ENCODE measurements at places on chromosomes 2 and 18. TPM values are rescaled to one million over a fixed set of nuclear protein-coding genes. Genes with fewer than 3 reads are reported as not detected.

- no peak for DNase-seq
Measured at GRCh38 chr2:5695654-5696403, 3.6 kb downstream of the SOX11 start.

GRCh38 chr2:101675512-101675911 is 22.0 kb upstream of the MAP4K4 start:
- DNase-seq, result no peak

GRCh38 chr2:173676647-173677046 is 288.5 kb downstream of the SP3 start:
- DNase-seq, result no peak

- no peak for DNase-seq
Measured at GRCh38 chr2:139156730-139157129, 376.5 kb upstream of the NXPH2 start.

- no peak for DNase-seq
Measured at GRCh38 chr18:36186461-36187192, 670 bp upstream of the MOCOS start.

- no peak for DNase-seq
Measured at GRCh38 chr2:42048299-42049220, 739 bp downstream of the PKDCC start.

DNA sequence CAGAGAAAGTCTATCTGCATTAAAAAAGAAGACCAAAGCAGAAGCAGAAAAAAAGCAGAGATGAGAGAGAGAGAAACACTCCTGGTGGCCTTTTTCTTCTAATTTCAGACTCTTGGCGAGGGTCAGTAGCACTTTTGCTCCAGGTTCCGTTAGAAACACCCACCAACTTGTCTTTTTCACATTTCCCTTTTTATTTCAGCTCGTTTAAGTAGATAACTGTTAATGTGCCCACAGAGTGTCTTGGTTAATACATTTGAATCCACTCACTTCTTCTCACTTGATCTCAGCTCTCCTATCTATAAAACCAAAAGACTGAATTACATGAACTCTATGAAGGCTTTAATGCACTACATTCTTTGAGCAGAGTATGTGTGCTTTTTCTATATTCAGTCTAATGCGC is 63.1 kb downstream of the AAK1 start:
- no peak for DNase-seq

DNA sequence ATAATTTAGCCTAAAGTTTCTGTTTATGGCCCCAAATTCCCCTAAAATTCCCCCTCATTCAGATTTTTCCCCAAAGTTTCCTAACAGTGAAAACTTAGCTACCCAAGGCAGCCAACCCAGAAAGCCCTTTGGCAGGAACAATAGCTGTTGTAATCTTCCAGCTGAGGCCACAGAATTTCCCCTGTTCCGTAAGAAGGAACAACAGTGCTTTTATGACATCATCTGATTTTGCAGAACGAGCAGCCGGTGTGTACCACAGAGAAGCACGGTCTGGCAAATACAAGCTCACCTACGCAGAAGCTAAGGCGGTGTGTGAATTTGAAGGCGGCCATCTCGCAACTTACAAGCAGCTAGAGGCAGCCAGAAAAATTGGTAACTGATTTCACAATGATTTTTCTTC is 6.3 kb downstream of the TNFAIP6 start:
- DNase-seq, result no peak

DNA sequence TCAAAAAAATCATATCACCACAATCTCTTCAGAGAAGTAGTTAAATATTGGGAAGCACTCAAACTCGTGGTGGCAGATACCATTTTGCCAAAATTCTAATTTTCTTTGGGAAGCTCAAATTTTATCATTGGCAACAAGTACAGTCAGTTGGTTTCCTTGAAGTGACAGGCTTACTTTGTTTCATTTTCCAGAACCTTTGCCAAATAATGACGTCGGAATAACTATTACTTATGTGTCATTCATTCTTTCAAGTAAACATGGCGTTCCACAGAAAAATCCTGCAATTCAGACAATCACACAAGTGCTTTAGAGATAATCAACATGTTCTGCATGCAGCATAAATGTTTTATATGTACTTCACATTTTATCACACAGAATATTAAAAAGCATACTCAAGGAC is 5.4 kb downstream of the TTLL4 start:
- DNase-seq, result no peak

DNA sequence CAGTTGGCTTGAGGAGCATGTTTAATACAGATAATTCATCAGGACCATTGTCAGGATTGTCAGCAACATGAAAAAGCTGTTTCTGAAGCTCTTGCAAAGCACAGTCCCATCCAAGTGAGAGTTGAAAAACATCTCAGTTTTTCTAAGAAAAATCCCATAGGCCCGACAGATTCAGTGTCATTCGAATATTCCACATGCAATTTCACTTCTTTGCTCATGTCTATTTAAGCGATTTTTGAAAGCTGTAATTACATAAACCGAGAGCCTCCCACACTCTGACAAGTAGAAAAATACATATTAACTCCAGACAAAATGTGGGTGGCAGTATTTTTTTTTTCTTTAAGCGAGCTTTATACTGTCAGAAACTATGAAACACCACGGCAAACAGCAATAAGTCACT is 134.7 kb upstream of the GALNT5 start:
- DNase-seq, result no peak

GRCh38 chr2:182228741-182229140 is 198.1 kb downstream of the PDE1A start:
- no peak for DNase-seq

GRCh38 chr2:107730898-107731297 is 95.8 kb upstream of the RGPD4 start:
- DNase-seq, result no peak

GRCh38 chr18:75618146-75618545 is 190.6 kb upstream of the SMIM21 start:
- DNase-seq, result no peak

DNA sequence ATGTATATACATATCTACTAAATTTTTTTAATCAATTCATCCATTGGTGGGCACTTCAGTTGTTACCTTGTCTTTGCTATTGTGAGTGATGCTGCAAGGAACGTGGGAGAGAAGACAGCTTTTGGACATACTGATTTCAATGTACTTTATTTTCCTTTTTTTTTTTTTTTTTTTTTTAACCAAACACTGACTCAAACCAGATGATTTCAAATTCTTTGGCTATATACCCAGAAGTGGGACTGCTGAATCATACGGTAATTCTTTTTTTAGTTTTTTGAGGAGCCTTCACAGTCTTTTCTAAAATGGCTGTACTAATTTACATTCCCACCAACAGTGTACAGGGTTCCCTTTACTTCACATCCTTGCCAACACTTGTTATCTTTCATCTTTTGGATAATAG is 204.7 kb downstream of the INSIG2 start:
- DNase-seq, result no peak

DNA sequence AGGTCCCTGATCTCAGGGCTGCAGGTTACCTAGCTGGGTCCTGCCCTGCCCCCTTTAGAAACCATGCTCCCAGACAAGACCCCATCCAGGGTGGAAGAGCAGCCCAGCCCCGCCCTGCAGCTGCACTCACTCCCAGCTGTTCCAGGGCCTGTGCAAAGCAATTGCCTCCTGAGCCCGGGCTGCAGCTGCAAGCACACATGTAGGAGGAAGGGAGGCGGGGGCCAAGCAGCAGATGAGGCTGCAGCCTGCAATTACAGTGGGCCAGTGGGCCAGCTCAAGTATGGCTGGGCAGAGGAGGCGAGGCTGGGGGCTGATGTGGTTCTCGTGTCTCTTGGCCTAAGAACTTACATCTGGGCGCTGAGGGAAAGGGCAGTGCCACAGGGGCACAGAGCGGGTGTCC is 65.4 kb upstream of the TUBA3E start:
- no peak for DNase-seq

DNA sequence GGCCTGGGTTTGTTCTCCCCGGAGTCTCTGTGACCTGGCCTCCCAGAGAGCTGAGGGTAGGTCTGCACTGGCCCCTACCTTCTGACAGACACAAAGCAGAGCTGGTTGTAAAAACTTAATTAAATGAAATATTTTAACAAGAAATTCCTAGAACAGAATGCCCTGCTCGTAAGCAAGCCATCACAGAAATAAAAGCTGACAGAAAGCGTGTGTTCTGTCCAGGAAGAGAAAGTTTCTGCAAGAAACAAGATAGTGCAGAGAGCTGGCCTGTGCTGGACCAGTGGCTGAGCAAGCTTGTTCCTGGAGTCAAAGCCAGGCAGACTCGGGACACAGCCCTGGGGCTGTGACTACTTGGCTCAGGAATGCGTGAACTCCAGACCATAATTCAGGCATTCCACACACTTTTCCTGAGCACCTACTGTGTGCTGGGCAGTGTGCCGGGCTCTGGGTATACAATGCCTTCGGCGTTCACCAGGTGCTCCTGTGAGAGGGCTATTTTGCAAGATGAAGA is 51.6 kb downstream of the APOB start:
- no peak for DNase-seq

DNA sequence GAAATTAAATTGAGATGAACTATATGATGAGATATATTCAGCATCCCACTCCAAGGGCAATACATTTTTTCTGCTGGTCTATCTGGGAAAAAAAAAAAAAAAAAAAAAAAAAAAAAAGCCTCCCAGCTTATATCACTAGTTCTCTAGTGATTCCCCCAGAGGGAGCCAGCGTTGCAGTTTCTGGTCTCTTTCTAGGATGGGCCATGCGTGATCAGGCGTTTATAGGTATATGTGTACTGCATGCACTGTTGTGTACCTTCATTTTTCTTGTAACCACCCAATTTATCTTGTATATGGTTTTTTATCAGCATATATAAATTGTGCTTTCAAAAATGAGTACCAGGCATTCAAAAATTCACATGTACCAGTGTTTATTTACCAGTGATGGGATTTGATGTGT is 35.1 kb downstream of the DCDC2C start:
- no peak for DNase-seq

- no peak for DNase-seq
Measured at GRCh38 chr18:34787931-34788532, 77.9 kb downstream of the DTNA start.

GRCh38 chr2:120189189-120189588 is 34.0 kb downstream of the TMEM185B start:
- no peak for DNase-seq

- DNase-seq, result no peak
Measured at GRCh38 chr18:48826271-48826670, 124.5 kb downstream of the SMAD7 start.

- no peak for DNase-seq
Measured at GRCh38 chr18:27787547-27787946, 389.4 kb downstream of the CDH2 start.

DNA sequence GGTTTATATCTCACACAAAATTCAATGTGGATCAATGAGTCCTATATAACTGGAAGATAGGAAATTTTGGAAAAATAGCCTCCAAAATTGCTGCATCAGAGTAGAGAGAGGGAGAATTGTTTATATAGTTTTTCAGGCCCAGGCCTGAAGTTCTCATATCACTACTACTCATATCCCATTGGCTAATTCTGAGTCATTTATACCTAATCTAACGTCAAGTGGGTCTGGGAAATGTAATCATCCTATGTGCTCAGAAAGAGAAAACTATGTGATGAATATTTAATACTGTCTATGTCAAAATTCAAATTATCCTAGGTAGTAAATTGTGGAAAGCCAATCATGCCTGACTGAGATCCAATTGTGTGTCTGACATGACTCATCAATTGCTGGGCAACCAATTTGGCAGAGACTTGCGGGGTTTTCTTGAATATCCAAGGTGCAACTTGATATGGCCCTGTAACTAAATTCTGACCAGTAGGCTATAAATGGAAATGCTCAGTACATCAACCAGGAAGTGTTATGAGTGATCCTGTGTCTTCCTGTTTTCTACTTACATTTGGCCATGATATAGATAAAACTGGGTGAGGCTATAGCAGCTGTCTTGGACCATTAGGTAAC is 744.4 kb downstream of the KCNJ3 start:
- DNase-seq, result no peak

- DNase-seq, result no peak
Measured at GRCh38 chr2:143952536-143952935, 567.4 kb downstream of the ZEB2 start.

- no peak for DNase-seq
Measured at GRCh38 chr2:1546901-1547300, 133.6 kb downstream of the TPO start.

DNA sequence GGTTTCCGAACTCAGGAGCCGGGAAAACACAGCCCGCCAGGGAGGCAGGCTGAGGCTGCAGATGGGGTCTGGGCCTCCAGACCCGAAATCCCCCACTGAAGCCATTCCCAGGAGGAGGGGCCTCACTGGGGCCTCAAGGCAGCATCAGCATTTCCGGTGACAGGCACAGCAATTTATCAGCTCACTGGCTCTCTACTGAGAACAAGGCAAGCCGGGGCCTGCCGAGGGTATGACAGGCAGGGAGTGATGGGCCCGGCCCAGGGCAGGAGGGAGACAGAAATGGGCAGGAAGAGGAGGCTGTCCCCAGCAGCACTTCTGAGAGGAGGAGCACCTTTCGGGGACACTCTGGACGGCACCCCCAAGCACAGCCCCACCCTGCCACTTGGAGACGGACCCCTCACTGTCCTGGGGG is 12.5 kb downstream of the SDC1 start:
- no peak for DNase-seq

DNA sequence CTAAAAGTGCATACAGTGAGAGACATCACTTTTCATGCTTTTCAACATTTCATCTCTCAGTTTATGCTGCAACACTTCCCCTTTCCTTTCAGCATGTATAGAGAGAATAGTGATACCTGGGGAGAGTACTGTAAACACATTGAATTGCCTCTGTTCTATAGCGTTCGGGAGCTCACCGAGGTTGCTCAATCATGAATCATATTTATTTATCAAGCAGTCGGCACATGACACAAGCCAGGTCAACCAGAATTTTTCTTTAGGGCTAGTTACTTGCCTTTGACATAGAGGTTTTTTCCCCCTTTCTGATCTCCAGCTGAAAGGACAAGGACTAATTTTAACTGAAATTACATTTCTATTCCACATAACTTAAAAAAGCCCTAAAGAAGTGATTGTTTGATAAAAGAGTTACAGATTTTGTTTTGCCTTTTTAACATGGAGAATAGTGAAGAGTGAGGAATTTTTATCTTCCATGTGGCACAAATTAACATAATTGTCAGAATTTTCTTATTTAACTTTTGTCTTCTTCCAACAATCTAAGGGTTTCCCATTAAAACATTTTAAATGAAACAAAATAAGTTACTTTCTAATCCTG is 690.9 kb upstream of the TMEFF2 start:
- DNase-seq, result no peak

The GNLY gene
- total RNA-seq, result 0.76 TPM

The TUBB8B gene
- total RNA-seq, result not detected

The COL5A2 gene
- total RNA-seq, result 34.3 TPM

The RAX gene
- not detected for total RNA-seq

The MOGAT1 gene
- not detected for total RNA-seq

The METTL4 gene
- total RNA-seq, result 3.8 TPM

The IL1B gene
- total RNA-seq, result 7.0 TPM
